Thoracic aorta (tissue), 2 donors: ENCODE measurements at places on chromosomes 16 and 17. TPM values are rescaled to one million over a fixed set of nuclear protein-coding genes. Genes with fewer than 3 reads are reported as not detected.

DNA sequence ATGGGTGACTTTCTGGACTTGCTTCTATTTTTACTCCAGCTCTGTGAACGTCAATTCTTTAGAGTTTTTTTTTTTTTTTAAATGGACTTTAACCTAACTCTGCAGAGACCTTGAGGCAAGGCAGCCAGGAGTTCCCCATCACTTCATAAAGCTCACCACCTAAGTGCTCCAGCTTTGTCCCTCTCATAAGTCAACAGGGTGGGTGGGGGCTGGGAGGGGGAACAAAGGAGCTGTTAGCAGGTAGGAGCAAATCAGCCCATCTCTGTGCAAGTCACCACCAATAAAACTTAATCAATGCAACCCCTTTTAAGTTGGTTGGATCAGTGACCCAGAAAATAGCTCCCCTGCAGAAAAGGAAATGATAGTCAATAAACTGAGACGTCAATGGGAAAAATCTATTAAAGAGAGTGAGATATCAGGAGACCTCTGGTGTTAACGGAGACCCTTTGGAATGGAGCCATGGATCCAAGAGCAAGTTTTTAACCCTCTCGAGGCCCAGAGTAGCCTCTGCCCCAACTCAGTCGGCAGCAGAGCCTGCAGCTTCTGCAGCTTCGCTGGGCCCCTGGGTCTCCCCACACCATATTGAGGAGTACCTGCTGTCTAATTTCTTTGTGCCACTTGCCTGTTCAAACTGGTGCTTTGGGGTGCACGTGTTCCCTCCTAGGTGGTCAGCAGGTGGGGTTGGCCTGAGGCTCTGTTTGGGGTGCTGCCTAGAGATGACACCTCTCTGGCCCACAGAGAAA is 27.6 kb upstream of the ETV4 start:
- no peak for DNase-seq
- peaks cover 7% of the 10 kb centered on the region for H3K4me1 ChIP-seq
- no peaks in the 10 kb centered on the region for H3K27me3 ChIP-seq
- H3K4me3 ChIP-seq, result no peak overlapping the region
- H3K36me3 ChIP-seq, result no peaks in the 10 kb centered on the region
- H3K27ac ChIP-seq, result no peak overlapping the region

DNA sequence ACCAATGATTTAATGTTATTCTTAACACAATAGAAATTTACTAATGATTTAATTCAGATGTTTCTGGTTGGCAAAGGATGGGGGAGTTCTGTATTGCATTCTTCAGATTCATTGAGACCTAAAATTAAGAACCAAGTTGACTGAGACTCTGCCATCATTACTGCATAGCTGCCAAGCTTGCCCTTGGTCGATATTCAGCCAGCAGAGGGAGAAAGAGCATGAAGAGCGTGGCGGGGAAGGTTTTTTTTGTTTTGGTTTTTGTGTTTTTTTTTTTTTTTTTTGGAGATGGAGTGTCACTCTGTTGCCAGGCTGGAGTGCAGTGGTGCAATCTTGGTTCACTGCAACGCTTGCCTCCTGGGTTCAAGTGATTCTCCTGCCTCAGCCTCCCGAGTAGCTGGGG is 659.4 kb upstream of the EEF2KMT start:
- no peaks in the 10 kb centered on the region for H3K36me3 ChIP-seq
- no peak overlapping the region for H3K4me3 ChIP-seq
- no peaks in the 10 kb centered on the region for H3K27me3 ChIP-seq
- DNase-seq, result no peak
- no peak overlapping the region for H3K27ac ChIP-seq

DNA sequence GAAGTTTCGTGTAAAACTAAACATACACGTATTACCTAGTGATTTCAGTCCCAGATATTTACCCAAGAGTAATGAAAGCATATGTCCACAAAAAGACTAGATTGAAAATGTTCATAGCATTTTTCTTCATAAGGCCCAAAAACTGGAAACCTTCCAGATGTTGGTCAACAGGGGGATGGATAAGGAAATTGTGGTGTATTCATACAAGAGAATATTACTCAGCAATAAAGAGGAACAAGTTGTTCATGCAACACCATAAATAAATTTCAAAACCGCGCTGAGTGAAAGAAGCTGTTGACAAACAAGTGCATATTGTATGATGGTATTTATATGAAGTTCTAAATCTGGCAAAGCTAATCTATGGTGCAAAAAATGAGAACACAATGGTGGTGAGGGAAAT is 54.1 kb upstream of the NFAT5 start:
- H3K4me1 ChIP-seq, result no peaks in the 10 kb centered on the region
- no peak for DNase-seq
- H3K27ac ChIP-seq, result no peak overlapping the region
- no peaks in the 10 kb centered on the region for H3K27me3 ChIP-seq
- no peaks in the 10 kb centered on the region for H3K36me3 ChIP-seq

DNA sequence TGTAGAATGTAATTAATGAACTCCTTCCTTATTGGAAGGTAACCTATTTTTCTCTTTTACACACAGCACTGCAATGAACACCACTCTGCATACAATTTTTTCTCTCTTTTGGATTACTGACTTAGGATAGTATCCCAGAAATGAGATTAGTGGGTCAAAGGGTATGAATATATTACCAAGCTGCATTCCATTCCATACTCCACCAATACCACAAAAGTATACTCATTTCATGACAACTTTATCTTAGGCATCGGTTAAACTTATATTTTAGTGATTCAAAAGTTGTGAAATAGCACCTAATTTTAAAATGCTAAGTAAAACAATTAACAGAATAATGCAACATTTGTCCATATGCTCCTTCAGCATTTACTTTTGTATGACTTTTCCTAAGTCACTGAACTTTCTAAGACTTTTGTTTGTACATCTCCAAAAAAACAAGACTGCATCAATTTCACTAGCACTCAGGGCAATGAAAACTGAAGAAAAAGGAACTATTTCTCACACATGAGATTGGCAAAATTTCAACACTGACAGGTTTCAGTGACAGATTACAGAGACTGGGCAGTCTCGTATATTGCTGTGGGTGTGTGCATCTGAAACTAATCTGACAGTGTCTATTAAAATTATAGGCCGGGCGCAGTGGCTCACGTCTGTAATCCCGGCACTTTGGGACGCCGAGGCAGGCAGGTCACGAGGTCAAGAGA is 32.1 kb downstream of the HELZ start:
- no peak overlapping the region for H3K4me3 ChIP-seq
- H3K4me1 ChIP-seq, result peaks cover 14% of the 10 kb centered on the region
- no peak overlapping the region for H3K27ac ChIP-seq

- H3K4me1 ChIP-seq, result peaks cover 28% of the 10 kb centered on the region
- H3K36me3 ChIP-seq, result peaks cover 23% of the 10 kb centered on the region
- no peak for DNase-seq
- no peaks in the 10 kb centered on the region for H3K27me3 ChIP-seq
- peak overlapping the region; percentile 100 for H3K4me3 ChIP-seq
- H3K27ac ChIP-seq, result peak overlapping the region; percentile 84
Measured at GRCh38 chr16:30785126-30786106, 1.6 kb downstream of the ZNF629 start.

Gene PRSS36
- total RNA-seq, result 14.8 TPM

Gene TNK1
- total RNA-seq, result 4.7 TPM

Gene NEUROD2
- not detected for total RNA-seq

Gene KCNH6
- not detected for total RNA-seq
